IgD-negative memory B cell (primary cell): ENCODE measurements at places on chromosomes 5 and 9. TPM values are rescaled to one million over a fixed set of nuclear protein-coding genes. Genes with fewer than 3 reads are reported as not detected.

SARDH gene
- 0.30 TPM for polyA plus RNA-seq

ABHD17B gene
- 31.0 TPM for polyA plus RNA-seq

PCDHA11 gene
- polyA plus RNA-seq = not detected

DAB2IP gene
- polyA plus RNA-seq = not detected

FST gene
- not detected for polyA plus RNA-seq

DIRAS2 gene
- not detected for polyA plus RNA-seq

ADGRV1 gene
- polyA plus RNA-seq = not detected

KIF4B gene
- not detected for polyA plus RNA-seq

SOX30 gene
- polyA plus RNA-seq = 0.81 TPM

PCDHAC1 gene
- polyA plus RNA-seq = not detected

GRIN1 gene
- polyA plus RNA-seq = not detected

FUT7 gene
- polyA plus RNA-seq = 26.6 TPM

SPATA31C1 gene
- not detected for polyA plus RNA-seq

LPAR1 gene
- not detected for polyA plus RNA-seq

BASP1 gene
- 149 TPM for polyA plus RNA-seq

SEMA6A gene
- 1.2 TPM for polyA plus RNA-seq
